ENCODE measurements at places on chromosomes 16 and 17.

GRCh38 chr17:63840591-63841349 lies 1.7 kb downstream of the SMARCD2 start:
- DNase-seq = no peak

DNA sequence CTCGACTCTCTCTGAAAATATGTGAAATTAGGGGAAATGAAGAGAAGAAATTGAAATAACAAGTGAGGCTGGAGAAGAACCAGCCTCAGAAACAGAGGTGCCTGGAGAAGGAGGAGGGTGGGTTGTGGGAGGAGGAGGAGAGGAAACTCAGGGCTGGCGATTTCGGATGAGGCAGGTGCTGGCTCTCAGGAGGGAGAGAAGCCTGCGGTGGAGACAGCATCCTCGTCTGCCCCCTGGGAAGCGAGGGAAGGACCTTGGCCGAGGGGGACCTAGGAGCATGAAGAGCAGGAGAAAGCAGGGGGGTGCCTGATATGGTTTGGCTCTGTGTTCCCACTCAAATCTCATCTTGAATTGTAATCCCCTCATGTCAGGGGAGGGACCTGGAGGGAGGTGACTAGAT lies 264.7 kb upstream of the TNRC6C start:
- DNase-seq = no peak

DNA sequence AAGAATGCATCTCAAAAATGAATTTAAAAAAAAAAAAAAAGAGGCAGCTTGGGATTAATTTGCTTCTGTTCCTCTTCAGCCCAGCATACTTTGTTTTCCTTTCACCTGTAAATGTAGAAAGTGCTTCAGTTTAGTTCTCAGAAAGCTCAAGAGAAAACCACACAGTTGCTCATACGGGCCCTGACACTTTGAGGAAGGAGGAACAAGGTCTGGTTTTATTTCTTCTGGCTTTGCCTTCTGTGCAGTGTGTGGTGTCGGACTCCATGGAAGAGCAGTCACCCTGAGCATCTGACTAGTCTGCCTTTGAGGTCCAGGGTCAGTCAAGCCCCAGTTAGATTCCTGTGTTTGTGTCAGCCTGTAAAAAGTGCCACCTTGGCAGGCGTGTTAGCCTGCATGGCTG lies 27.6 kb downstream of the NMT1 start:
- DNase-seq = no peak

GRCh38 chr16:67164599-67165061 lies at the start of gene HSF4:
HSF4 (plus strand) TSS chr16:67164745; CDS start chr16:67164812, 67 bp downstream.
- DNase-seq = no peak
